ENCODE measurements at places on chromosomes 5 and 9.

DNA sequence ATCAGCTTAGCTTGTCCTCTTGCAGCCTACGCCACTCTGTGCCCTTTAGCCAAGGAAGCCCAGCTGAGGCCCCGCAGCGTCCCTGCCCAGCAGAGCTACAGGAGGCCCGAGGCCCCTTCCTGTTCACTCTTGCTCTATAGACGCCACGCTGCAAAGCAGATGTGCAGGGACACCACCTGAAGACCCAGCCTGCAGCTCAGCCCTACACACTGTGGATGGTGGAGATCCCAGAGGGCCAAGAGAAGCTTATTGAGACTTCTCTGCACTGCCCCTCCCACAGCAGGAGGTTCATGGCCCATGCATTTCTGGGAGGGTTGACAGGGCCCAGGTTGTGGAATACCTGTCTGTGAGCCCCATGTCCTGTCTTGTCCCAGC, 33.6 kb downstream of the IRF1 start:
- DNase-seq: no peak

GRCh38 chr5:62982348-62982747, 403.7 kb downstream of the LRRC70 start:
- no peak for DNase-seq

- DNase-seq: no peak
Measured at GRCh38 chr5:94857111-94857510, 238.6 kb downstream of the SLF1 start.

- no peak for DNase-seq
Measured at GRCh38 chr9:104412238-104412637, 91.8 kb upstream of the OR13F1 start.

DNA sequence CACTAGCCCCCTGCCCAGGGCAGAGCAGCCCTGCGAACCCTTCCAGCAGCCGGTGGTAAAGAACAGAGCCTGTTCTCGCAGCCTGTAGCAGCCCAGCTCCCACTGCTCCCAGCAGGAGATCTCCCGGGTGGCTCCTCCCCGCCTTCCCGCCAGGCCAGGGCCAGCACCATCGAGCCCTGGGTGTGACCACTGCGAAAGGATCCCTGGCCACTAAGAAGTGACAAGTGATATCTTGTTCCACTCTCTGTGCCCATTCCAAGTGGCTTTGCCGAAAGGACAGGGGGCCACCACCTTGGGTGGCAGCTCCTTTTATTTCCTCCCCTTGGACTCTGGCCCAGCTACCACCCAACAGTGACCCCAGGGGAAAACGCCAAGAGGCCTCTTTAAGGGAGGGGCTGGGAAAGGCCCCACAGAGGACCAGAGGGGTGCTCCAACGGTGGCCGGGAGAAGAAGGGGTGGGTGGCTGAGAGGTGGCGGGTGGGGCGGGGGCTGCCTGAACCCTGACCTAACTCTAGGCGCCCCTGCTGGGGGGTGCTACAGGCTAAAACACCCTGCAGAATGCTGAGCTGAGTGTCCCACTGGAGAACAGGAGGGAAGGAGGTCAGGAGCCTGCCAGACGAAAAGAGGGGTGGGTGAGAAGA, 1.6 kb downstream of the NACC2 start:
- DNase-seq: no peak

DNA sequence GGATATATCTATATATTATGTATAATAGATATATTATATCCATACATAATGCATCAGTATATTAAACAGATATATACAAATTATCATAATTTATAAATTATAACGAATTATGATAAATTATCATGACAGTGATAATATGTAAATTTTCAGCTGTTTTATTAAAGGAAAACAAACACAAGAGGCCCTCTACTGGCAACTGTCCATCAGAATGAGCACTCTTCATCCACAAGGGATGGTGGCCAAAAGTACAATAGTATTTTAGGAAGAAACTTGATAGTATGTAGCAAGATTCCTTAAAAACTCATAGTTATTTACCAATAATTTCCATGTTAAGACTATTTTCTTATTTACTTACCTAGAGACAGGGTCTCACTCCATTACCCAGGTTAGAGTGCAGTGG, 113.3 kb upstream of the LPAR1 start:
- DNase-seq: no peak

- DNase-seq: no peak
Measured at GRCh38 chr5:173138707-173139106, 5.6 kb upstream of the BNIP1 start.

- no peak for DNase-seq
Measured at GRCh38 chr5:76983468-76983867, 30.6 kb downstream of the CRHBP start.
